Posterior vena cava (tissue), 2 donors: ENCODE measurements at places on chromosomes 4 and X. TPM values are rescaled to one million over a fixed set of nuclear protein-coding genes. Genes with fewer than 3 reads are reported as not detected.
A peak's percentile ranks its signal among the peaks of the same experiment; 100 is the strongest.

GRCh38 chr4:168796362-168797106, 213.5 kb downstream of the CBR4 start:
- no peak for DNase-seq

- no peak for DNase-seq
Measured at GRCh38 chr4:41820473-41820872, 71.9 kb upstream of the PHOX2B start.

Gene PLAC8
- 3.8 TPM for total RNA-seq

- DNase-seq: no peak
Measured at GRCh38 chr4:12036450-12036849, 607.8 kb upstream of the HS3ST1 start.

DNA sequence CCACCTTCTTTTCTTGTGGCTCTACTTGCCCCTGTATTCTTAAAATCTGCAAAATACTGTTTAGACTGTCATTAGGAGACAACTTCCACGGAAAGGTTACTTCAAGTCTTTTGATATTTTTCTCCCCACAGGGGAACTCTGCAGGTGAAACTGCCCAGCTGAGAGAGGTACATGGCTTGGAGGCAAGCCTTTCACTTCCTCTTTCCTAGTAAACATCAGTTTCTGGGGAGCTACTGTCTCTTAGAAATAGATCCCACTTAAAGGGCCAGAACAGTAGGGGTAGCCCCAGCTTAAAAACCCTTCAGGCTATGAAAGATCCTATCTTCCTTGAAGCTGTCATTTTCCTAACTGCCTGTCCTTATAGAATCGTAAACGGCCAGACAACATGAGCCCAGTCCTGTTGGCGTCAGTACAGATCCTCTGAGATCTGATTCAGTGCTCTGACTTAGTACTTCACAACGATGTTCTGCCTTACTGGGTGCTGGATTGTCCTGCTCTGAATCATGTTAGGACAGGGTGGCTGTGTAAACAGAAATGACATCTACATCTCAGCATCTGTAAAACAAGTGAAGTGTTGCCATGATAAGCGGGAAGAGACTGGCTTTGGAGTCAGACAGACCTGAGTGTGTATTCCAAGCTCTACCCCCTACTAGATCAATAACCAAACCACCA, 102.1 kb downstream of the ITIH6 start:
- no peak for DNase-seq

Gene USP17L5
- total RNA-seq: not detected

DNA sequence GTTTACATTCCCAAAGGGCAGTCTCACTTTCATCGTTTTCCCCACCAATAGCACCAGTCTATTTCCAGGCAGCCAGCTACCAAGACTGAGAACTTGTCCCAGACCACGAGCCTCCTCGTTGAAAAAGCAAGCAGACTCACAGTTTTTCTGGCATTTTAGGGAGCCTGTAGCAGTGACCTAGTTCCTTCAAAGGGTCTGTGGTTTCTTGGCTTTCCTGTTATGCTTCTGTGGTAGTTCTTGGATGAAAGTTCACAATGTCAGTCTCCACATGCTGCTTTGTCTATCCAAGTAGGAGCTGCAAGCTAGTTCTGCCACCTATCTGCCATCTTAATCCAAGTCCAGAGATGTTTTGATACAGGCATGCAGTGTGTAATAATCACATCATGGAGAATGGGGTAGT, 151.6 kb upstream of the ZC4H2 start:
- no peak for DNase-seq

GRCh38 chrX:35382966-35383365, 415.2 kb upstream of the MAGEB16 start:
- no peak for DNase-seq

DNA sequence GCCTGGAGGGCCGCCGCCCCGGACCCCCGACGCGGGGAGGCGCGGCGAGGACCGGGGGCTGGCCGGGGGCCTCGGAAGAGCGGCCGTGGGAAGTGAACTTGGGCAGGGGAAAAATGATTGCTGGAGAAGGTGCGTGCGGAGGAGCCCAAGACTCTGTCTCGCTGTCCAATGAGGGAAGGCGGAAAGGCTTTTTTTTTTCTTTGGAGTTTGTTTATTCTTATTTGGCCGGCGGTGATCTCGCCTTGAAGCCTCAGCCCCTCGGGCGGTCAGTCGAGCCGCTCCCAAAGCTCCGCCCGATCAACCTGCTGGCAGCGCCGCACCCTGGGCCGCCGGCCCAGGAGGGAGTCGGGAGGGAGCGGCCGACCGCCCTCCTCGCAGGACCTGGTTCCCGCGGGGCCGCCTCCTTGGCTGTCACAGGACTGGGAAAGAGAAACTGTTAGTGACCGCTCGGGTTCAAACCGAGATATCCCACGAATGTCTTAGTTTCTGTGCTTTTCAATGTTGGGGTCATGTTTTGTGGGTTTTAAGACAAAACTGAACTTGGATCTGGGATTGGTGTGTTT, 2.5 kb downstream of the CPEB2 start:
- peak; percentile 94 for DNase-seq

Gene DCAF8L2
- not detected for total RNA-seq

Gene RXFP1
- 7.8 TPM for total RNA-seq

DNA sequence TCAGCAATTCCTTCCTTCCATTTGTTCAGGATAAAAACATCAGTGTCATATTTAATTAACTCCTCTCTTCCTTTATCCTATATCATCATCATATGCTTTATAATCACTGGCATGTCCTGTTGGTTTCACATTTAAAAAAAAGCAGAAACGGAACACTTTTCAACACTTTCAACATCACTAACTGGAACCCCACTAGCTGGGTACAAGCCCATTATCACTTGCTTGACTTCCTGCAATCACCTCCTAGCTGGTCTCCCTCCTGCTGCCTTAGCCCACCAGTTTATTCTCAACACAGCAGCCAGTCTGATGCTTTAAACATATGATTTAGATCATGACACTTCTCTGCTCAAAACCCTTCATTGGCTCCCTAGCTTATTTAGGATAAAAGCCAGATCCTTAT, 116.4 kb upstream of the LSM6 start:
- DNase-seq: no peak

DNA sequence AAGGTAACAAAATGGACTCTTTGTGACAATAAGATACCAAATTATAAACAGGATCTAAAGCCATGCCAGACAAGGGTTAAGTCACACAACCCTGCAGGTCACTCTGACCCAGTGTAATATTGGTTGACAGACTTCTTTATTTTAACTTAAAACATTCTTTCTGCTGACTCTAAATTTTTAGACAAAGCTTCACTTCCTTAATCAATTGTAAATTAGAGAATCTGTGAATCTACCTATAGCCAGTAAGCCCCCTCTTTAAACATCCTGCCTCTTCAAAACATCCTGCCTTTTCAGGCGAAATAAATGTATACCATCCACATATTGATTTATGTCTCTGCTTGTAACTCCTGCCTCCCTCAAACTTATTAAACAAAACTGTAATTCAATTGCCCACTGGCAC, 14.2 kb downstream of the NUDT6 start:
- no peak for DNase-seq

DNA sequence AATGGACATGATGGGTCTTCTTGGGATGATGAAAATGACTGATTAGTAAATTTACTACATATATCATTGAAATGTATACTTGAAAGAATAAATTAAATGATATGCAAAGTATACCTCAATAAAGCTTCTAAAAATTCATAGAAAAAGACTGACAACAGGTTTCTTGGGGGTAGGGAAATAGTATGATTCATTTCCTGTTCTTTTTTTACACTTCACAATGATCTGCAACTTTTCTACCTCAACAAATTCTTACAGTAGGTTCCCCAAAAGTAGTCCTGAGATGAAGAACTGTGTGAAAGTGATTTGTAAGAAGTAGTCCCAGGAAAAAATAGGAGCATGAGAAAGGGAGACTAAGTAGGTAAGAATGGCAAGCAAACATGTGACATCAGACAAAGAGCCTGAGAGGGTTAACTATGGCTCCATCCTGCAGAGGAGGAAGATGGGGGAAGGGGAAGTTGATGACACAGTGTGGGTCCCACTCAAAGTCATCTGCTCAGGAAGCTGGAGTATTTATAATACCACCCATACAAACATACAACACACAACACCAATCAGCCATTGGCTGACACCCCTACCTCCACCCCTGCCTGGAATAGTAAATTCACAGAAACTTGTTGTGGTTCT, 73.9 kb downstream of the ARHGAP6 start:
- no peak for DNase-seq

DNA sequence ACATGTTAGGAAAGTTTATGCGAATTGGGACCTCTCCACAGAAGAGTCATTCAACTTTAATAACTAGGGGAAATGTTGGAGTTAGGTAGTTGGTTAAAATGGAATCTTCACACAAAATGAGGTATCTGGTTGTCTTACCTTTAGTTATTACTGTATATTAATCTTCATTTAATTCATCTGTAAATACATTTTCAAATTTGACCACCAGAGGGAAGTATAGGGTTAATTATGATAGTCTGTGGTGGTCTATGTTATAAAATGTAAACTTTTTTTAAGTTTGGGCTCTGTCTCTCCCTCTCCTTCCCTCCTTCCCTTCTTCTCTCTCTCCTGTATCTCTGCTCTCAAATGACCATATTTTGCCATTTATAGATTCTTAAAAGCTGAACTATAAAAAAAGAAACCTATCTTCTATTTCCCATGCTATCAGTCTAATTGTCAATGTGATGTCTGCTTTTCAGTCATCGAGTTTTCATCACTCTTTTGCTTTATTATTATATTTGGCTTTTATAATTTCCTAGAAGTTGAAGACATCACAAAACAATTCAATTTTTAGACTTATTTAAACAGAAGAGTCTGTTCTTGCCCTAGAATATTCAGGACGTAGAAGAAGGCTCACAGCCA, 49.8 kb downstream of the TMEM144 start:
- DNase-seq: no peak

Gene KLKB1
- total RNA-seq: 0.57 TPM

GRCh38 chr4:145216535-145216934, 36.1 kb upstream of the OTUD4 start:
- DNase-seq: no peak

- DNase-seq: no peak
Measured at GRCh38 chr4:10413177-10413576, 44.0 kb downstream of the ZNF518B start.

- DNase-seq: peak; percentile 71
Measured at GRCh38 chr4:140343303-140343702, 30.1 kb upstream of the SCOC start.
